ENCODE measurements at places on chromosomes 16 and 17.

GRCh38 chr17:8300627-8301242, 5.5 kb upstream of the SLC25A35 start:
- peak; percentile 79 for DNase-seq

DNA sequence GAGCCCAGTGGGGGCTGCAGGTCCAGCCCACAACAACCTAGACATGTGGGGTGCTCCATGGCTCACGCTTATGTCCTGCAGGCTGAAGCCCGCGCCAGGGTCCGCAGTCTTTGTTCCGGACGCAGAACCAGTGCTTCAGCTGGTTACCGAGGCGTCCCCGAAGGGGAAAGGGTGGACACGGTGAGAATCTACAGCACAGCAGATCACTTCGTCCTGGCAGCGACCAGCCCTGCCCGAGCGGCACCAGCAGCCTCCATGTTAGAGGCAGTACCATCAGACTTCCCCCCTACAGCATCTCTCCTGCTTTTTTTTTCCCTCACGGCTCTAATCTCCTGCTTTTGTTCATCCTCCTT, 1736.4 kb downstream of the TP53TG3F start:
- DNase-seq = no peak

DNA sequence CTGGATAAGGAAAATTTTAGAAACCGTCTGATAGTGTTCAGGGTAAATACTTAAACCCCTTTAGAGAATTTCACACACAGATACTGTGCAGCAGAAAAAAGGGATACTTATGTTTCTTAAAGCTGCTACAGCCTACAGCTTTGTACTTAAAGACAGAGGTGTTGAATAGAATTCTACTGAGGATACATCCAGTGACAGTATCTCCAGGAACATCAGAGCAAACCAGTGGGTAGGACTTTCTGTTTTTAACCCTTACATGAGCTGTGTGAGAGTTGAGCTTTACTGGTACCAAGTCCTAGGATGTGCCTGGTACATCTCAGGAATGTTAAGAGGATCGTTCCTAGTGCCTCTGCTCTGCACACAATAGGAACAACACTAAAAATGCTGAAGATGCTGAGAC, 191.5 kb downstream of the FTO start:
- DNase-seq = no peak

DNA sequence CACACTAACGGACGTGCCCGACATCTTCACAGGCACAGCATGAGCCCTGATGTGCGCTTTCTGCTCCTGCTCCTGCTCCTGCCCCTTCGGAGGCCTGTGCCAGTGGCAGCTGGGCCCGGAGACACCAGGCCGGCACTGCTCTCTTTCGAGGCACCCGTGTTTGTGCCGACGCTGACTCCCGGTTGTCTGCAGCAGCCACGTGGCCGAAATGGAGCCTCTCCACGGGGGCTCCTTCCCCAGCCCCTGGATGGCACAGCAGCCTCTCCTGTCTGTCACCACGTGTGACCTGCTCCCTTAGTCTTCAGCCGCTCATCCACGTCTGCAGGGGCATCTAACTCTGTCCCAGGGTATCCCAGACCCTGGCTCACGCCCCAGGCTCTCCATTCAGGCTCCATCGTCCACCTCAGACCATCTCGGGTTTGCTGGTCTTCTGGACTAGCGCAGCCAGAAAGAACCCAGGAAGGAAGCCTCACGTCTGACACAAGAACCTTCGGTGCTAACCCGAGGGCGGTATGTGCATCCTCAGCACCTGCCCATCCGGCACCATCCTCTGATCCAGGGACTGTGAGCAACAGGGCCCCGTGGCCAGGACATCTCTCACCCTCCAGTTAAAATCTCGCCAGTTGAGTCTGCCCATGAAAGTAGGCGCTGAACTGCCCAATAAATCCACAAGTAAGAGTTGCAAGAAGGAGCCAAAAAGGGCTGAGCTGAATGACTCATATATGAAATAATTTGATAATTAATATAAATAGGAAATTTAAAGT, 4.2 kb upstream of the RPH3AL start:
- DNase-seq = no peak

GRCh38 chr17:9271989-9272388, 250.7 kb downstream of the NTN1 start:
- DNase-seq = no peak

GRCh38 chr16:79607587-79607986, 7.0 kb upstream of the MAF start:
- DNase-seq = no peak

DNA sequence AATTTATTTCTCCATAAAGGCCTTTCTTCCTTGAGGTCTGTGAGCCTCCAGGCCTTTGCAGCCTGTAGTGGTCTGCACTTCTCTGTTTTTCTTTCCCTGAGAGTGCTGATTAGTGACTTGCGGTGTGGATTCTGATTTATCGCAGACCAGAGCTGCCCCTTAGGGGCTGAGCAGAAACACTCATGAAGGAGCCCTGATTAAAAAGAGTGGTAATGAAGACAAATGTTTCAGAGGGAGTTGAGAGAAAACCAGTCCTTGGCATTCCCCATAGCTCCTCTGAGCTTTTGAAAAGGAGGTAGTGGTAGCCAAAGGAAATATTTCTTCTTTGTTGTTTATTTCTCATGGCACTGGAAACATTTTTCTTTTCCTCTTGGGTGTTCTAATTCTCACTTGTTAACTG, 268.1 kb upstream of the TBX2 start:
- DNase-seq = no peak

DNA sequence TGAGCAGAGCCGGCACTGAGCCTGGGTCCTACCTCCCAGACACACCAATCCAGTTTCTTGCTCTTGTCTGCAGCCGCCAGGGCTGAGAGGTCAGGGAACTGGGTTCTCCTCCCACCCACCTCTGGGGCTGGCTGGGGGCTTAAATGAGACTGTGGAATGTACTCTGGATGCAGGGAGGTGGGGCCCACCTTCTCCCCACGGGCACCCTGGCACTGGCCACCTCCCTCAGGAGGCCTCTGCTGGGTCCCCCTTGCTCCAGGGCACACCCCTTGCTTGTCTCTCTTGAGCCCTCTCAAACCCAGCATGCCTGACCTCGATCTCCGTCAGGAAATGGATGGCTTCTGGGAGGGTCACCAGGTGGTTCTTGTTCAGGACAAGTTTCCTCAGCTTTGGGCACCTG, 6.4 kb downstream of the FLII start:
- DNase-seq = no peak

GRCh38 chr17:63364387-63364786, 81.7 kb downstream of the CYB561 start:
- no peak for DNase-seq

DNA sequence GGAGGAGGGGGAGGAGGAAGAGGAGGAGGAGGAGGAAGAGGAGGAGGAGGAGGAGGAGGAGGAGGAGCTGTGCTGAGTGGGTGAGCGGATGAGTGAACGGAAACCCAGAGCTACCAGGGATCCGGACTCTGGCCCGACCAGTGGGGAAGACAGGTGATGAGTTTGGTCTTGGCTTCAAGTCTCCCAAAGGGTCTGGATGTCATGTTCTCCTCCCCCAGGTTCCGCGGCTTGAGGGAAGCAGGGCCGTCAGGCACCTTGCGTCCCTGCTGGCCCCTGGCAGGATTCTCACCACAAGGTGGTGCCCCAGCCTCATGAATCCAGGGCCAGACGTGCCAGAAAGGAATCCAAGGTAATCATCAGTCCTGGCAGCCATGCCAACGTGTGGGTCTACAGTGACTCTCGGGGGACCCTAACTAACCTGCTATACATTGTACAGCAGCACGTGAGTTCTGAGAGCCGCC, 13.5 kb upstream of the ABAT start:
- peak; percentile 67 for DNase-seq

GRCh38 chr17:73847952-73848351, 203.7 kb upstream of the SDK2 start:
- no peak for DNase-seq

DNA sequence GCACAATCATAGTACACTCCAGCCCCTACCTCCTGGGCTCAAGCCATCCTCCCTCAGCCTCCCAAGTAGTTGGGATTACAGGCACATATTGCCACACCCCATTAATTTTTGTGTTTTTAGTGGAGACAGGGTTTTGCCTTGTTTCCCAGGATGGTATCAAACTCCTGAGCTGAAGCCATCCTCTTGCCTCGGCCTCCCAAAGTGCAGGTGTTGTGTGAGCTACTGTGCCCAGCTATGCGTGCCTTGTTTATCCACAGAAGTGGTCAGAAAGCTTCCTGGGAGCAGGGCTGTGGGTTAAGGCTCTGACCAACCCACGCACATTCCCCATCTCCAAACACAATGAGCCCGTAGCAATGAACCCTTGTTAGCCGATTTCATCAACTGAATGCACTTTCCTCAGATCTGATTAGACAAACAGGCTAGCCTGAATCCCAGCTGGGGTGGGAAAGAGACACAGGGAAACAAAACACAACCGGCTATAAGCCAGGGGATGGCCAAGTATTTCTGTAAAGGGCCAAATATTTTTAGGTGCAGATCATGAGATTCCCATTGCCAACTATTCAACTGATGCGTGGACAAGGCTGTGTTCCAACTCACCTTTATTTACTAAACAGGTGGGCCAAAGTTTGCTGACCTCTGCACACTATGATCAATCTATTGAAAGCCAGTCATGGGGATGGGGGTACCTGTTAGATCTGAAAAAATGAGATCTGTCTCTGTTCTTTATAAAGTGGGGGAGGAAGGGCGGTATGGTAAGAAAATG, 193.6 kb downstream of the CPPED1 start:
- no peak for DNase-seq
